Smooth muscle cell of the brain vasculature (primary cell): ENCODE measurements at places on chromosomes 7 and 10.

DNA sequence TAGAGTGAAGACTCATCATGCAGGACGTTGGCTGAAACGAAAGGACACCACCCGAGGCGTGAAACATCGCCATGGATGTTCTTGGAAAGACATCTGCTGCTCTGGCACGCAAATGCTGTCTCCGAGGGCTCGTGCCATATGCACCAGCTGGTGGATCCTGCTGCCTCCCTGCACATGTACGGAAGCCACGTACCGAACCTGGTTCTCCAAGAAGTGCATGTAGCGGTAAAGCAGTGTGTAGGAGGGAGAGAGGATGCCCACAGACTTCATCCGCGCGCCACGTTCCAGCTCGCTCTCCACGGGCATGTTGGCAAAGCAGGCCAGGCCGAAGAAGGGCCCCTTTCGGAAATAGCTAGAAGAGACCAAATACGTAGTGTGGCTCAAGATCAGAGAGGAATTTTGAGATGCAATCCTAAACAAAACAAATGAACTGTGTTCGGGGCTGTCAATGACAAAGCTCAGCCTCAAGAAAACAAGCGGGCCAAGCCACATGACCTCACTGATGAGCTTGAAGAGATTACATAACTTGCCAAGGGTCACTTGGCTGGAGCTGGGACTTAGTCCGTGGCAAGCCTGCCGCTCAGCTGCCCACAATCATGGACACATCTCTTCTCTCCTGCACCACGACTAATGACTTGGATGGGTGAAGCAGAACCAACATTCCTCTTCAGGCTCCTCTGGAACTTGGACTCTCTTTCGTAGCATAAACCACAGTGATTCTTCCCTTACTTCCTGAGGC, 16.5 kb downstream of the DENND11 start:
- DNase-seq = no peak

GRCh38 chr7:4682621-4683042, 537 bp downstream of the FOXK1 start:
- DNase-seq = no peak

DNA sequence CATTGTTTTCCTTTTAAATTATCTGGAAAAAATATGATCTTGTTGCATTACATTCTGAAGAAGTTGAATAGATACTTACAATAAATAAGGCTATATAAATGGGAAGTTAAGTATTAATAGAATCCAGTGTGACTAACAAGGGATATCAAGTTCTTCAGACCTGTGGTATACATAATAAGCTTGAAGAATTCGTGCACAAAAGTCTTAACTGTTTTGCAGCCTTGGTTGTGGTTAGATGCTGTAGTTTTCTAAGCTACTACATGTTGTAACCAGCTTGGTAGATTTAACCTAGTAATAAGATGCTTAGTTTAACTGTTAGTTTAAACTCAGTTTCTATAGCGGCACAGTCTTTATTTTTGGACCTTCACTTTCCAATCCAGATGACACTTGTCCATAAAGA, 106.2 kb upstream of the GLCCI1 start:
- DNase-seq = no peak

DNA sequence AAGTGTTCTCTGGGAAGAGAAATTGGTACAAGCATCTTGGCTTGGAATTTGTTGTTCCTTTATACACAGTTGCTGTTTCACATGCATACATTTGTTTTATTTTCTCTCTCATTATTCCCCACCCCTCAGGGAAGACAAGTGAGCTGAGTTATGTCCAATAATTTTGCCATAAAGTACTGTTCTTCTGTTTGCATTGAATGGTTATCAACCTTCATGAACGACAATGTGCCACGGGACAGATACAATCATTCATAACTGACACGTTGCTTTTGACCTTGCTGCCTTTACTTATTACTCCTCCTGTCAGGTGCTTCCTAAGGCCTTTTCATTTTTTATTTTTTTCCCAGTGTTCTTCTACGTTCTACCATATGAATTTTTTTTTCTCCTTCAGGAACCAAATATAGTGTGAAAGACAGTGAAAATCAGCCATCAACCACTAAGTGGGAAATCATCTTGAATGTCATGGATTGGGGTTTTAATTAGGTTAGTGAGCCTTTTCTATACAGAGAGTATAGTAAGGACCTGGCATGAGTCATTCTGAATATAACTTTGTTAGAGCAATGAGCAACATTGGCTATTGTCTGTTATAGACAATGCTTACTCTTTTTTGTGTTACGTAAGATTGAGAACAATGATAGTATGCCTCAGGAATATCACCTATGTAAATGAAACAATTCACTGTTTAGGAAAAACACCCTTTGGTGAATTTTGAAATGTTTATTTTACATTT, 383.2 kb downstream of the MALRD1 start:
- DNase-seq = no peak

DNA sequence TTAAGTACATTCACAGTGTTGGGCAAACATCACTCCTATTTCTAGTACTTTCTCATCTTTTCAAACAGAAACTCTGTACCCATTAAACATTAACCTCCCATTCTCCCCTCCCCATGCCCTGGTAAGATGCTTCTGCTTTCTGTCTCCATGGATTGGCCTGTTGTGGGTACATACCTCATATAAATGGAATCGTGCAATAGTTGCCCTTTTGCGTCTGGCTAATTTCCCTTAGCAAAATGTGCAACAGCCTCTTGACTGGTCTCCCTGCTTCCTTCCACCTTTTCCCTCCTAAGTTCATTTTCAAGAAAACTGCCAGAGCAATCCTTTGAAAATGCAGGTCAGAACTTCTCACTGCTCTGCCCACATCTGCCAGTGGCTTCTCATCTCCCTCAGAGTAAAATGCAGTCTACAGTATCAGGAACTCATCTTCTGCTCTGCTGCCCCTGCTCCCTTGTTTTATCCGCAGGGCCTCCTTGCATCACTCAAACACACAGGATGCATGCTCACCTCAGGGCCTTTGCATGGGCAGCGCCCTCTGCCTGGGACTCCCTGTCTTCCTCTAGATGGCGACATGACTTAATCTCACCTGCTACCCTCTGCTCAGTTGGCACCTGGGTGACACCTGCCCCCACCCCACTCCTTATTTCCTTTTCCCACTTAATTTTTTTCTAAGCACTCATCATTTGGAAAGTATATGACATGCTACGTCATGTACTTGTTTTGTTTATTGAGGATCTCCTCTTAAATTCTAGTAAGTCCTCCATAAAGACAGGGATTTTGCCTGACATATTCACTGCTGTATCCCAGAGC, 44.3 kb upstream of the ECHDC3 start:
- DNase-seq = no peak

- DNase-seq = no peak
Observed at GRCh38 chr7:2279896-2280295, 34.3 kb downstream of the SNX8 start.

GRCh38 chr7:471866-472639, 47.6 kb downstream of the PDGFA start:
- peak; percentile 78 for DNase-seq

DNA sequence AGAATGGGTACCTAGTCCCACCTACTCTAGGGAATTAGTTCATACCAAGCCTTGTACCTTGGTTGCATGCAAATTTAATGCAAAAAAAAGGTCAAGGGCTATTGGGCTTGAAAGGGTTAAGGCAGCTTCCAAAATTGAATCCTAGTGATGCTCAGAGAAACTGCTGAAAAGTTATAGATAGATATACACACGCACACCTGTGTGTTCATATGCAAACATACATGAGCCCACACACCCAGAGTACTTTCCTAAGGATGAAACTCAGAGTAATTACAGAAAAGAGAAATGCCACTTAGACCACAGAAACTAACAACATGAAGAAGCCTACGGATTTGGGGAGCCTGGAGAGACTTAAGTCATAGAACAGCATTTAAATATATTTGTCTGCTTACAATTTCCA, 1.5 kb downstream of the SLC25A13 start:
- no peak for DNase-seq

DNA sequence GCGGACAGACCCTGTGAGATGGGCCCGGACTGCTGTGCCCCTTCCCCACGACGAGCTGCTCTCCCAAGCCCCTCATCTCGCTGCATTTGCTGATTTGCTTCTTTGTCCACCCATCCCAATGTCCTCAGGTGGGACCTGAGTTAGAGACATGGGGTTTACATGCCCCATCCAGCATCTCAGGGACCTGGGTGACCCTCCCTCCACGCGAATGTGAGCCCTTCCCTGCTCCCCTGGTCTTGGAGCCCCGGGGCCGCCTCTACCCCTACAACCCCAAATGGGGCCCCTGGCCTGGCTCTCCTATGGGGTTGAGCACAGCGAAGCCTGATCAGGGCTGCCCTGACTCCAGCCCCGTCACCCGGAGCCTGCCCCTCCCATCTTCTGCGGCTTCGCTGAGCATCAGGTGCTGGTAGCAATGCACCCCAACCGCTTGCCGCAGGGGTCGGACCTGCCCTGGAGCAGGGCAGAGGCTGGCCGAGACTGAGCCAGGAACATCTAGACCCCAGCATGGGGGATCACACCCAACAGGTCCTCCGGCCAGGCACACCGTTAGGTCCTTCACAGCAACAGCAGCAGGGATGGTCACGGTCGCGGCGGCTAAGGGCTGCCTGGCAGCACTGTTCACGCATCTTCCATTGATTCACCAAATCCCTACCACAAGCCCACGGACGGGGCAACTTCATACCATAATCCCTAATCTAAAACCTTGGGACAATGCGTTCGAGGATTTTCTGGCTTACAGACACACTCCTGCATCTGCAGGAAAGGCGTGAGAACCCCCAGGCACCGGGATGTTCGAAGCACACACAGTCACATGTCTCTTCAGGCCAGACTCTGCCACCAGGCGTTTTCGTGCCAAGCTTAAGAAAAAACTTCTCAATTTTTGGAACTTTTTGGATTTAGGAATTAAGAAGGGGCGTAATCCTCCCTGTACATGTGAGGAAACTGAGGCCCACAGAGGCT, 15.5 kb downstream of the WDR86 start:
- no peak for DNase-seq

DNA sequence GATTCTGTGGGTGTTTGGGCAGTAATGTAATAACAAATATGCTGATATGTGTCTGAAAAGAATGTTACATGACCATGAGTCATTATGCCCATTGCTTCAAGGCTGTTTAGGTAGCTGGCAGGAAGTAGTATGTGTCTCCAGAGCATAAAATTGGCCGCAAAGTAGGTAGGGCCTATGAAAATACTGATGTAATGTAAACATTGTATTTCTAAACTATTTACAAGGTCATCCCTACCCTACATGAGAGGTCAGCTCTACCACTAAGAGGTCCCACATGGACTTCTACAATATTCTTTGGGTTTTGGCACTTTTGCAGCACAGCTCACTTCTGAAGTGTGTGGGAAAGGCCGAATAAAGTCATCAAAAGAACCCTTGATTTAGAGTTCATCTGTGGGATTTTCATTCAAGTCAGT, 301.9 kb downstream of the AHR start:
- peak; percentile 84 for DNase-seq

- DNase-seq = no peak
Observed at GRCh38 chr7:151518105-151518946, 1.4 kb downstream of the RHEB start.

- DNase-seq = no peak
Observed at GRCh38 chr10:93384006-93384405, 98.1 kb downstream of the MYOF start.

DNA sequence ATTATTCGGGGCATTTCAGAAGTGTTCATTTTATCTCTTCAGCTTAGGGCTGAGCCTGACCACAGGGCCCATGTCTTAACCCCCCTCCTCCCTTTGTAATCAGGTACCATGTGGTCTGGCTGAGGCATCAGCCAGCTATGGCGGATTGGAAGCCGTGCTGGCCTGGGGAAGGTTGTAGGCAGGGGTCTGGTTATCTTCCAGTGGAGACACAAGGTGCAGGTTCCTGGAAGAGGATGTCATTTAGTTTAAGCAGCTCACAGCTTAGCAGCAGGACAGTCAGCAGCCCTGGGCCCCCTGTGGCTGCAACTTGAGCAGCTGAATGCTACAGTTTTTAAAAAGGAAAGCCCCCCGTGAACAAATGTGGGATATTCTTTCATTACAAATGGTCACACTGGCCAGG, 22.1 kb downstream of the BAG3 start:
- DNase-seq = no peak

- DNase-seq = no peak
Observed at GRCh38 chr10:127524229-127524628, 24.9 kb upstream of the NPS start.

GRCh38 chr7:30752979-30753378, 1.0 kb downstream of the INMT start:
- no peak for DNase-seq

- DNase-seq = no peak
Observed at GRCh38 chr10:3468919-3469638, 296.5 kb upstream of the PITRM1 start.
